ENCODE measurements at places on chromosomes 5 and 9. TPM values are rescaled to one million over a fixed set of nuclear protein-coding genes. Genes with fewer than 3 reads are reported as not detected.

GRCh38 chr9:15670894-15671293 lies 118.1 kb downstream of the CCDC171 start:
- DNase-seq, result no peak

S100Z gene
- total RNA-seq, result not detected

GRCh38 chr9:35976726-35977125 lies 18.8 kb upstream of the OR2S2 start:
- no peak for DNase-seq

TEK gene
- 3.8 TPM for total RNA-seq

GRCh38 chr5:59132131-59132530 lies 549.3 kb downstream of the RAB3C start:
- DNase-seq, result no peak

- DNase-seq, result peak; percentile 16
Observed at GRCh38 chr9:135343837-135344522, 135.6 kb upstream of the PPP1R26 start.

GRCh38 chr5:3428334-3428733 lies 167.3 kb upstream of the IRX1 start:
- no peak for DNase-seq

- no peak for DNase-seq
Observed at GRCh38 chr5:72649449-72649848, 142.2 kb upstream of the ZNF366 start.
